Activated CD4-positive, CD25-positive, alpha-beta regulatory T cell treated with anti-CD3 and anti-CD28 coated beads, Interleukin-2, amount 50 U/mL, for 24 hours (primary cell): ENCODE measurements at places on chromosomes 2 and 18.

DNA sequence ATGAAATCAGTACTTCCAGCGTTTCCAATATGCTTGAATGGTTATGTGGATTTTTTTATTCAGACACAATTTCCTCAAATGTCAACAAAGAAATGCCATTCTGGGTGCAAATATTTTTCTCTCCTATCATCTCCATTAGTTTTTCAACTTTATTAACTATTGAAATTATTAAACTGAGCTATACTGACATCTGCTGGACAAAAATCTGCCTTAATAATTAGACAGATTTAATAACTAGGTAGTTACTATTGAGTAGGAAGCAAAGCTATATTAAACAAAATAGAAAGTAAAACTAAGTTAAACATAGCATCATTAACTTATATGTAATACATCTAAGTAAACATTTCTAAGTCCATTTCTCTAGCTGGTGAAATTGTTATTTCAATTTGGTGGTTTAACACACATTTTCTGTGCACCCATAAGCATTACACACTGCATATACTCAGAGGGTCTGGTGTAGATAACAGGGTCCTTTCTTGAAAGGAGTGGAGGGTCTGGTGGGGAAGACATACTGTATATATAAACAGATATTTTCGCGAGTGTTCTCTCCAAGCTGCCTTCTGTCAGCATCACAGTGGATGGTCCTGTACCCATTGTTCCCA is 77.0 kb downstream of the LANCL1 start:
- no peak for ATAC-seq

GRCh38 chr2:67394734-67395133 is 2.4 kb upstream of the ETAA1 start:
- ATAC-seq, result no peak

DNA sequence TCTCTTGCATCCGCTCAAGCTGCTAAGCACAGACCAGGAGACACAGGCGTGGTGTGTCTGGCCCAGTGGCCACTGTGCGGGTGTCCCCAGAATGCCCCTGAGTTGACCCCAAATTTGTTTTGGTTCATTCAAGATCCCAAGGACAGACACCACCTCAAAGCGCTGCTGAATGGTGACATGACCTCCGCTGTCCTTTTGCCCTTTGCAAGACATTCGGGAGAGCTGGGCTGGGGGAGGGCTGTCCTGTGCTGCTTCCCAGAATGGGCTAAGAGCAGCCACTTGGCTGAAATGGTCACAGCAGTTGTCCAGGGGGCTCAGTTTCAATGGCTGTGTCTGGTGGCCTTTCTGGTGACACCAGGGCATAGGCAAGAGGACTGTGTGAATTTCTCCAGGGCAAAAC is 84.1 kb downstream of the SMIM21 start:
- ATAC-seq, result no peak

GRCh38 chr2:228426502-228427216 is 245.2 kb upstream of the SPHKAP start:
- ATAC-seq, result no peak

- ATAC-seq, result no peak
Measured at GRCh38 chr2:120624061-120624737, 111.5 kb upstream of the GLI2 start.

GRCh38 chr2:38074764-38075506 is 1.0 kb downstream of the CYP1B1 start:
- no peak for ATAC-seq

- ATAC-seq, result no peak
Measured at GRCh38 chr18:24322584-24323136, 75.0 kb downstream of the OSBPL1A start.

GRCh38 chr18:58991167-58991798 is 126.6 kb downstream of the ZNF532 start:
- peak; percentile 49 for ATAC-seq

DNA sequence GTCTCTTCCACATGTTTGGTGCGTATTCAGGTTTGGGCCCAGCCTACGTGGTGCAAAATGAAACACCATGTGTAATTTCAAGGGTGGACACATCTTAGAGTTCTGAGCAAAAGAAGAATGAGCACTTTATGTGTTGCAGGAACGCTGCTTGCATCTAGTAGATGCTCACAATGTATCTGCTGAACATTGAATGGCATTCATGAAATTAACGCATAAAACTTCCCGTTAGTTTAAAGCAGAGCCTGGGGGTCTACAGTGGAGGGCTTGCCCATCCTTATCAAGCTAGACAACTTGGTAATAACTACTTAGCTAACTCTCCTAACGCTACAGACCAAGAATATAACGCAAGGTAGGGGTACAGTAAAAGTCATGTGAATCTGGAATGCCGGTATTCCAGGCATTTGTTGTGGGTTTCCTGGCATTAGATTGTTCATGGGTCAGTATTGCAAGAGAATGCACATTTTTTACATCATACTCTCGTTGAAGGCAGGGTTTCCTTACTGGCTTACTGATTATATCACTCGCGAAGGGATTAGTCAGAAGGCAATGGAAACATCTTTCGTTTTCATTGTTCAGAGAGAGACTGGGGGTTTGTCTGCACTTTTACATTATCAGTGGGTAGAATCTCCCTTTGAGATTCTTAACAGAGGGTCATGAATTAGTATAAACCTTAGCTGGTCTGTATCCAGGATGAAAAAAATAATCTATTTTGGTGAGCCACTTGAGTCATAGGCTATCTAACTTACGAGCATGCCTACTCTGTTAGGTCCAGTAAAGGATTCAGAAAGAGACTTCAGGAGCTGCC is 229.5 kb upstream of the EPAS1 start:
- ATAC-seq, result peak; percentile 89

GRCh38 chr2:121505986-121506586 is 24.6 kb upstream of the RNU4ATAC start:
- no peak for ATAC-seq

GRCh38 chr2:222833410-222833809 is 27.4 kb upstream of the ACSL3 start:
- no peak for ATAC-seq

DNA sequence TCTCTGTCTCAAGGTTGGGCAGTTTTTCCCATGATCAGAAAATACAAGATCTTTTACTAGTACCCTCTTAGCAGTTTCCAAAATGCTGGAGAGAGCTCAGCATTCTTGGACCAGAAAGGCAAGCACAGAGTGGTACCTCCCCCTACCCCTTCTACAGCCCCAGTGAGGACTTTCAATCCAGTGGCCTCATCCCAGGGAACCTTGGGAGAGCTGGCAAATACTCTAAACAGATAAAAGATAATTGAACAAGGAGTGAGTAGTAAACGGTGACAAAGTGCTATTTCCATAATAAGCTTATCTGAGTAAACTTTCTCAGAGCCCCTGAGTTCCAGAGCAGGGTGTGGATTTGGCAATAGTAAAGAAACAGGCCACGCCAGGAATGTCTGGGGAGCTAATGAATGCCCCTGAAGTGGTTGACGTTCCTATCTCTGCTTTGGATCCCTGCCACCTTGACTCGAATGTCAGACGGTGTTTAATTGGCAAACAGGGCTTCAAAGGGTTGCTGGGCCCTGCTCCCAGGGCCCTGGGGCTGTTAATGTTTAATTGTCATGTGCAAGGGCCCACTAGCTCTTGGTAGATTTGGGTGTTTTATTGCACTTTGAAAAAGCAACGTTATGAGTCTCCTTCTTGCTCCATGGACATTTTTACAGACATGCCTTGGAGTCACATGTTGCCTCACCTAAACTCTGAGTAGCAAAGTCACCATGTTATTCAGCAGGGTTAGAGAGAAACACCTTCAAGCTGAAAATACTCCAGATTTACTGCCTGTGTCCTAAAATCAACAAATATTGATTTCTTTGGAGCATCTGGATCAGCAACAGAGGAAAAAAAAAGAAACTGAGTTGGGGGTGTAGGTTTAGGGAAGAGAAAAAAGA is 239.9 kb downstream of the CYRIA start:
- ATAC-seq, result no peak

GRCh38 chr18:1425679-1426078 is 521.0 kb downstream of the ADCYAP1 start:
- ATAC-seq, result no peak

GRCh38 chr2:15630121-15630977 is 38.7 kb downstream of the DDX1 start:
- no peak for ATAC-seq

DNA sequence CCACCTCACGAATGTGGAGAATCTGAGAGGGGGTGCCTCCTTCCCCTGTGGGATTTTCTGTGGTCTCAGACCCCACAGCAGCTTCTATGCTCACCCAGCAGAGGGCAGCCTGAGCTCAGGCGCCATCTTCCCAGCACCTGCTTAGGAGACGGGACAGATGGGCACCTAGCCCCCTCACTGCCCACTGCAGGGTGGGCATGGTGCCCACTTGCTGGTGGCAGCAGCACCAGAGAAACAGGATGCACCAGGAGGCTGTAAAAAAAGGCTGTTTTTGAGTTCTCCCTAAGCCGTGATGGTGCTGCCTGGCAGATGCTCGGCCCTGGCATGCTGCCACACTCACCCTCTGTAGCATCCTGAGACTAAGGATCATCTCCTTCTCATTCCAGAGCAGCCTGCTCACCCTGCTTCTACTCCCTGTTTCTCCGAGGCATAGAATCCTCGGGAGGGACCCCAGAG is 19.1 kb upstream of the SLC20A1 start:
- peak; percentile 65 for ATAC-seq

GRCh38 chr2:241010531-241011295 is 12.3 kb downstream of the SNED1 start:
- ATAC-seq, result no peak

- no peak for ATAC-seq
Measured at GRCh38 chr2:8536686-8537561, 144.9 kb upstream of the ID2 start.

- peak; percentile 61 for ATAC-seq
Measured at GRCh38 chr2:113080134-113080533, 12.4 kb downstream of the IL1F10 start.

- no peak for ATAC-seq
Measured at GRCh38 chr2:146850746-146851145, 994.1 kb upstream of the ACVR2A start.

DNA sequence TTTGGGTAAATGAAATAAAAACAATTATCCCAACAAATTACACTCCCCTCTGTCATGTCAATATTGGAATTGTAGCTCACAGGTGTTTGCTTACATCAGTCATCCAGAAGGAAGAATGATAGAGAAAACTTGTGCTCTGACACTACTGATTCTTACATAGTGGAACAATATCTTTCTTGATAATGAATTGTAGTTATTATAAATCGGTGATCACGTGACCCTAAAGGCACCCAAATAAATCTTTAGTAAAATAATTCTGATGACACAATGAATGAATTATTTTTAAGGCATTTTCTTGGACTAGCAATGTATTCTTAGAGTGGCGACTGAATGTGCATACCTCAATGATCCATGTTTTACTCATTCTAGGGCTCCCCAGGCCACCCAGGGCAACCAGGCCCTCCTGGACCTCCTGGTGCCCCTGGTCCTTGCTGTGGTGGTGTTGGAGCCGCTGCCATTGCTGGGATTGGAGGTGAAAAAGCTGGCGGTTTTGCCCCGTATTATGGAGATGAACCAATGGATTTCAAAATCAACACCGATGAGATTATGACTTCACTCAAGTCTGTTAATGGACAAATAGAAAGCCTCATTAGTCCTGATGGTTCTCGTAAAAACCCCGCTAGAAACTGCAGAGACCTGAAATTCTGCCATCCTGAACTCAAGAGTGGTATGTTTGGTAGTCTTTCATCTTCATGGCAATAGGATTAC is 34.5 kb downstream of the COL3A1 start:
- ATAC-seq, result no peak

- ATAC-seq, result no peak
Measured at GRCh38 chr2:120729406-120730399, 6.0 kb upstream of the GLI2 start.

- ATAC-seq, result no peak
Measured at GRCh38 chr2:112887964-112888749, 22.8 kb upstream of the IL37 start.

GRCh38 chr2:2191110-2191707 is 139.9 kb downstream of the MYT1L start:
- no peak for ATAC-seq

GRCh38 chr2:62042944-62043343 is 137.5 kb downstream of the COMMD1 start:
- no peak for ATAC-seq

GRCh38 chr2:41061356-41061755 is 609.5 kb upstream of the SLC8A1 start:
- ATAC-seq, result no peak

- no peak for ATAC-seq
Measured at GRCh38 chr18:23825978-23826405, 136.7 kb downstream of the LAMA3 start.

GRCh38 chr2:210477496-210477895 is 937 bp upstream of the LANCL1 start:
- no peak for ATAC-seq

- ATAC-seq, result no peak
Measured at GRCh38 chr2:2573205-2573604, 242.1 kb upstream of the MYT1L start.

DNA sequence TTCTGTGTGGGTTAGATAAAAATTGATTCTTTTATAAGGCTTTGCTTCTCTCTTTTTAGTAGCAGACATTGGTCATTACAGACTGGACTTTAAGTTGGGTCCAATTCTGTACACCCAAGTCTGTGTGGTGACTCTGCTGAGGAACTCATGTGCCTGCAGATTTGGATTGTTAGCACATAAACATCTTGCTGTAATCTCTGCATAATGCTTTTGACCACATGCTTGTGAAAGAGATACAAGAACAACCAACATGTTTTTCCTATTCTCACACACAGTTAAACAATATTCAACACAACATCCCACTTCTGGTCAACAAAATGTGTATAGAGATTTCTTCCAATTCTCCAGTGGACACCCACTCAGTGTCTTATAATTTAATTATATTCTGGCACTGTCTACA is 270.1 kb downstream of the RDH14 start:
- ATAC-seq, result no peak

DNA sequence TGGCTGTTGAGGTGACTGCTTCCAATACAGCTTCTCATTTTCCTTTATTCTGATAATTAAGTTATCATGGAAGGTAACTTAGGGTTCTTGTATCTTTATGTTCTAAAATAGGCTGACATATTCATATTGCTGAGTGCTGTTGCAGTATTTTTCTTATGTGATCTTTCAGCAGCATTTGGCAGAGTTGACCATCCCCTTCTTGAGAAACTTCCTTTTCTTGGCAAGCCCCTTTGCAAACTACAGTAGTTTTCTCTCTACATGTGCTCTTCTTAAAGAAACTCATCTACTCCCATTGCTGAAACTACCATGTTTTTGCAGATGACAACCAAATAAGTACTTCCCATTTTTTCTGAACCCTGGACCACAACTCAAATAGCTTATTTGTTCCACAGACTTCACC is 476.5 kb upstream of the TRIB2 start:
- no peak for ATAC-seq

- no peak for ATAC-seq
Measured at GRCh38 chr18:35513181-35513936, 15.6 kb upstream of the INO80C start.

- no peak for ATAC-seq
Measured at GRCh38 chr2:34266908-34267697, 668.0 kb upstream of the FAM98A start.
